ENCODE measurements at places on chromosomes 16 and 17.

GRCh38 chr17:40069751-40070708 is 7.3 kb downstream of the THRA start:
- no peak for DNase-seq

GRCh38 chr16:84190731-84191388 is at the start of gene ADAD2:
TSS of gene ADAD2 (plus strand) at chr16:84191157. CDS start at chr16:84191231, 74 bp downstream.
- no peak for DNase-seq

DNA sequence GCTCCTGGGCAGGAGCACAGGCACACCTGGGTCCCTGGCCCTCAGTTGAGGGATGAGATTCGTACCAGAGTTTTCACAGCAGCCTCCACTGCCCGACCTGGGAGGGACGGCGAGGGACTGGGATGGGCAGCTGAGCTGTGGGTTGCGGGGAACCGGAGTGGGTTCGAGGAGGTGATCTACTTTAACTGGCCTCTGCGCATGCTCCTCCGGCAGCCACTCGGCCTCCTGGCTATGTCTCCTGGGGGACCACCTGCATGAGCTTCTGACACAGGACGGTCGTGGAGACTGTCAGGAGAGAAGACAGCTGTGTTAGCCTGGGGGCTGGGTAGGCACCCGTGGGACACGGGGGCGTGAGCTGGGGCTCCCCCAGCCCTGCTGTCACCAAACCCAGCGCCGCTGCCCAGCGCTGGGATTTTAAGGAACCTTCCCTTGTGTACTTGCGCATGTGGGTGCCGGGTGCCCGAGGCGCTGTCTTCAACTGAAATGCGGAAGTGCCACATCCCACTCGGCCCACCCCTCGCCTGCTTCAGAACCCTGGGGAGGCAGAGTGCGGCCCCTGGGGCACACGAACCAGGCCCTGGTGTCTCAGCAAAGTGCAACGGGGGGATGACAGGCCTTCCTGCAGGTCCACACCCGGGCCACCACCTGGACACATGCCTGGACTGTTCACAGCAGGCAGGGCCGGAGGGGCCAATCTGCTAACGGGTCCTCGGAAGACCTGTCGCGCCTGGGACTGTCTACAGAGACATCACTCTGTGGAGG is 36.4 kb downstream of the SLC7A5 start:
- DNase-seq: no peak

- DNase-seq: no peak
Observed at GRCh38 chr17:40303009-40303657, 5.8 kb upstream of the RARA start.

GRCh38 chr17:2076087-2076984 is 21.4 kb downstream of the HIC1 start:
- no peak for DNase-seq

All from upper lobe of right lung (tissue), 1 donor.